T-cell (primary cell): ENCODE measurements at places on chromosomes 11 and 22.

GRCh38 chr22:27682437-27682836 is 119.1 kb downstream of the MN1 start:
- no peak for DNase-seq

DNA sequence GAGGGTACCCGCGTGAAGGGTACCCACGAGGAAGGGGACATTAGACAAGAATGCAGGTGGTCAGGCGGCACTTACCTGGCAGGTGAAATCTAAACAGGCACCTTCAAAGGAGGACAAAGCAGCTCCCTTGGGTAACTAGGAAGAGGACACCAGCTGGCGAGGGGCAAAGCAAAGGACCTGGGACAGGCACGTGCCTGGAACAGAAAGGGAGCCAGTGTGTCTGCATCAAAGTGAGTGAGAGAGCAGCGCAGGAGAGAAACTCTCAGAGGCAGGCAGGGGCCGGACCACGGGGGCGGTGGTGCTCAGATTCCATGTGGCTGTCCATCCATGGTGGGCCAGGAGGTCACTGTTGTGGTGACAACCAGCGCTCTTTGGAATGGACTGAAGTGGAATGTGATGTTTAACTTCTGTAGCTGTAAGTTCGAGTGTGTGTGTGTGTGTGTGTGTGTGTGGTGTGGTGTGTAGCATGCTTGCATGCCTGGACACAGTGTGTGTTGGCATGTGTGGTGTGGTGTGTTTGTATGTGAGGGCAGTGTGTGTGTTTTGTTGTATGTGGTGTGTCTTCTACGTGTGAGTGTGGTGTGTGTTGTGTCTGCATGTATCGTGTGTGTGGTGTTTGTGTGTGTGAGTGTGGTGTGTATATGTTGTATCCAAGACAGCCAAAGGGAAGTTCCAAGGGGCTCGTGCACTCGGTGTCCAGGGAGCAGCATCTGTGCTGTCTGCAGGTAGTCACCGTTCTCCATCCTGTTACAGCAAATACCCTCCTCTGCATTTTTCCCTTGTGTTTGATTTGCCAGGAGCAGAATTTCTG is 86.4 kb downstream of the CDKN1C start:
- no peak for DNase-seq

GRCh38 chr11:27184458-27185312 is 144.1 kb downstream of the BBOX1 start:
- DNase-seq: no peak

GRCh38 chr22:37033605-37034430 is 14.3 kb downstream of the MPST start:
- no peak for DNase-seq

DNA sequence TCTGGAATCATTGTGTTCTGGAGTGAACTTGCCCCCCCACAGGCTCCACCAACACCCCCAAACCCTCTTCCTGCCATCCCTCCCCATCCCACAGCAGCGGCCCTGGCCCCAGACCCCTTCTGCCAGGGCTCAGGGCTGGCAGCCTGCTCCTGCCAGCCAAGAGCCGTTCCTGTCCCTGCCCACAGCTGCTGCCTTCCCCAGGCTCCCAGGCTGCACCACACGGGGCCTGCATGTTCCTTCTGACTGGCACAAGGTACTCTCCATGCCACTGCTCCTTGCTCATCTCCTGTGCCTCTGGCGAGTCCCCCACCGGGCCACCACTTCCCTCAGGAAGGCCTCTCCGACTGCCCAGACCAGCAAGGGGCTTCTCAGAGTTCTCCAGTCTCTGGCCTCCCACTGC is 4.9 kb downstream of the GP1BB start:
- no peak for DNase-seq

DNA sequence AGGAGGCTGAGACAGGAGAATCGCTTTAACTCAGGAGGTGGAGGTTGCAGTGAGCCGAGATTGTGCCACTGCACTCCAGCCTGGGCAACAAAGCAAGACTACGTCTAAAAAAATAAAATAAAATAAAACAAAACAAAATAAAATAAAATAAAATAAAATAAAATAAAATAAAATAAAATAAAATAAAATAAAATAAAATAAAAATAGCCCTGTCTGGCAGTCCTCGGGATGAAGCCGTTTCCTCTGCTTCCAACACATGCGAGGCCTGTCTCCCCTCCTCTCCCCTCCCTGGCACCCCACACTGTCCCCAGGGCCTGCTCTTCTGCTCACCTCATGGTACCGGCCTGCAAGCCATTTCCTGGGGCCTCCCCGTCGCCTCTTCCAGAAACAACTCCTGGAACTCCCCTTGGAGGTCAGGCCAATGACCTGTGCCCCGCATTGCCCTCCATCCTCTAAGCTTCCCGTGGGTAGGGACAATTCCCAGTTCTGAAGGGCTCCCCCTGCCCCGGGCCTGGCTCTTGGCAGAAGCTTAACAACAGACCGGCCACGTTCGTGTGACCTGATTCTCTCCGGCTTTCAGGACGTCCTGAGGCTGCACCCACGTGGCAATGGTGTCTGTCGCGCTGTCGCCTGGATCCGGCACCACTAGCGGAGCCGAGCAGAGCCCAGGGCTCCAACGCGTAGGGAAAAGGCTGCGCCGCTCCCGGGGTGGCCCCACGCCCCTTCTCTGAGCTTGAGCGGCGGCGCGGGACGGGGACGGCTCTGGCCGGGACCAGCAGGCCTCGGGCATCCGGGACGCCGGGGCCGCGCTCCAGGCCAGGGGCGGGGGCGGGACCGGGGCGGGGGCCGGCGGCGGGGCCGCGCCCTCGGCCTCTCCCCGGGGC is 456 bp upstream of the PARVB start:
- DNase-seq: peak; percentile 16

GRCh38 chr11:2998073-2998850 is 6.1 kb upstream of the NAP1L4 start:
- no peak for DNase-seq

GRCh38 chr11:104999721-105000120 is 23.2 kb downstream of the CASP5 start:
- DNase-seq: no peak

- DNase-seq: no peak
Observed at GRCh38 chr11:106309070-106309684, 231.7 kb downstream of the AASDHPPT start.

DNA sequence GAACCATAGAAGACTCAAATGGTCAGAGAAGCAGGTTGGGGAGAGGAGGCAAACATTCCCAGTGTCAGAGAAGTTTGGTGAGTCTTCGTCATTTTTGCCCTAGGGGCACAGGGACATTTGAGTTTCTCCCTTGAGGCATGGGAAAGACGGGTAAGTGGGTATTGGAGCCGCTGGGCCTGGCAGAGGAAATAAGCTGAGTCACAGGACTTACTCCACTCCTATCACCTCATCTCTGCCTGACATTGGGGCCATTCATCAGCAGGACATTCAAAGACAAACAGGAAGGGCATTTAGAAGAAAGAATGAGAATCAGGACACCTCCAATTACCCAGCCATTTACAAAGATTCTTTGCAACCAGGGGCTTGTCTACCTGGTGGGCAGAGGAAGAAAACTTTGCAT is 100.7 kb upstream of the SEZ6L start:
- no peak for DNase-seq

GRCh38 chr11:67079065-67079705 is 22.5 kb downstream of the RHOD start:
- no peak for DNase-seq

DNA sequence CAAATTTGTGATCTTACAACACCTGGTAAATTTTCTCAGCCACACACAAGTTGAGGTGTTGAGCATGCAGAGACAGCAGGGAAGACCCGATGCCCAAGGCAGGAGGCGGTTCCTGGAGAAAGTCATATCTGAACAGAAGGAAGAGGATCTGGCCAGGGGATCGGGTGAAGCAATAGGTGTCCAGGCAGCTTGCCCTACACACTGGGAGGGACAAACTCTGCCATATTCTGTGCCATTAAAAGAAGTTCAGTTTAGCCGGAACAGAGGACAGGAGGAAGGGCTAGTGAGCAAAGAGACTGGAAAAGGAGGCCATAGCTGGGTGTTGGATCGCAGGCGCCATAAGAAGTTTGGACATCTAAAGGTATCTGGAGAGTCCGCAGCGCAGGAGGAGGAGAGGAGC is 76.5 kb downstream of the TMPRSS5 start:
- DNase-seq: no peak

DNA sequence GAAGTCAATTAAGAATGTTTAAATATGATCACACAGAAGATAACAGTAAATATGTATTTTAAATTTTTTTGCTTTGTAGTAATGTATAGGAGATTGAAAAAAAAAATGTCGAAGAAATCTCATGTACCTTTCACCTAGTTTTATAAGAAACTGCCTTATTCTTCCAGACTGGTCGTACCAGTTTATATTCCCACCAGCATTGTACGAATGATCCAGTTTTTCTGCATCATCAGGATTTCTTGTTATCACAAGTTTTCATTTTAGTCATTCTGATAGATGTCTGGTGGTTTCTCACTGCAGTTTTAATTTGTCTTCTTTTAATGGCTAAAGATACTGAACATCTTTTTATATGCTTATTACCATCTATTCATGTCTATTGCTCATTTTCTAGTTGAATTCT is 101.8 kb upstream of the CTSC start:
- no peak for DNase-seq

DNA sequence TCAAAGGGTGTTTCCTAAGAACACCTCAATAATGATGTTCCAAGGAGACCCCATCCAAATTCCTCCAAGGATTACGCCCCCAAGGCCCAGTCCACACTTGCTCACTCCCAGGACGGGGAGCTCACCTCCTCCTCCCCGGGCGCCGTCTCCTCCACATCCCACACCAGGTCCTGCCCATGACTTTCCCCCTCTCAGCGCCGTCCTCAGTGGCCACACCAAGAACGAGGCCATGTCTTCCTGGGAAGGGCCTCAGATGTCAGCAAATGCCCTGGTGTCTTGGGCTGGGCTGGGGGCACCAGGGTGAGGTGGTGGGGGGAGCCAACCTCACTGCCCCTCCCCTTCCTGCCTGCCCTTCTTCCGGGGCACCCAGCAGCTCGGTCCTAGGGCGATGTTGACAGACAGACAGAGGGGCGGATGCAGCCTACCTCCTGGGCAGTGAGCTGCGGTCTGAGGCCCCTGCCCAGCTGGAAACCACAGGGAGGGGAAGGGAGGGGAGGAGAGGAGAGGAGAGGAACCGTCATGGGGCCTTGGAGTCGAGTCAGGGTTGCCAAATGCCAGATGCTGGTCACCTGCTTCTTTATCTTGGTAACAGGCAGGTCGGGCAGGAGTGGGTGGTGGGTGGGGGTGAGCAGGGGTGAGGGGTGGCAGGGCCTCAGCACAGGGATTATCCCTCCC is at the start of the genes C11orf21 and TSPAN32:
TSS of gene C11orf21 (minus strand) at position 288 of the 675 bp plus-strand sequence. CDS start at position 178, 110 bp downstream.
TSS of gene TSPAN32 (plus strand) at position 383 of the 675 bp plus-strand sequence. CDS start at position 520, 137 bp downstream.
- DNase-seq: peak; percentile 47
